Choroid plexus epithelial cell (primary cell): ENCODE measurements at places on chromosomes 3 and 15.

DNA sequence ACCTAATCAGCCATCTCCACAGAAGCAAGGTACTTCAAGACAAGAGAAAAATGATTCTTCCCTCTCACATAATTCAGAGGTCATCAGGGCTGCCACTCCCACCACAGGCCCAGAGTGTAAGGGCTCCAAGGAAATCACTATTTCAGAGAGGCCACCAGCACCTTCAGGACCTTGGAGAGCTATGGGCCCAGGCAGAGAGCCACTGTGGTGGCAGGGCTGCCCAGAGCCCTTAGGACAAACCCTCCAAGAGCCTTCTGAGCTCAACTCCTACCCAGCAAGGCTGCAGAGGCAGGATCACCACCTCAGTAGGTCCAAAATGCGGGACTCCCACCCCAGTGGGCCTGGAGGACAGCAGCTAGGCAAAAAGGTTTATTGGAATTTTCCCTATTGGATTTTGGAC lies 17.9 kb upstream of the FAN1 start:
- DNase-seq = peak; percentile 20

DNA sequence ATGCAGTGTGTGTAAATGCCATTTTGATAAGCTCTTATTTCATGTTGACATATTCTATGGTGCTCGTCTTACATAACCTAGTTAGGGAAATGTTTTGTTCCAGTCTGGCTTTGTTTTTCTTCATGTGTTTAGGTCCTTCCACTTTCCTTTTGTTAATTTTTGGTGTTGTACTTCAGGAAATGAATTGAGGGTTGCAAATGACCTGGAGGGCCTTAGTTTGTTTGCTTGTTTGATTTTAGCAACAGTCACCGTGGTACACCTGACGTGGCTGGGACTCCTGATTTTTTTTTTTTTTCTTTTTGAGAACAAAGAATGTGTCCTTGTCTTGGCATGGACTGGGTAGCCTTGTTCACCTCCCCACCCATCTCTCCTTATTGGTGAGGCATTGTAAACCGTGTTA lies 114.8 kb downstream of the IGF1R start:
- no peak for DNase-seq

DNA sequence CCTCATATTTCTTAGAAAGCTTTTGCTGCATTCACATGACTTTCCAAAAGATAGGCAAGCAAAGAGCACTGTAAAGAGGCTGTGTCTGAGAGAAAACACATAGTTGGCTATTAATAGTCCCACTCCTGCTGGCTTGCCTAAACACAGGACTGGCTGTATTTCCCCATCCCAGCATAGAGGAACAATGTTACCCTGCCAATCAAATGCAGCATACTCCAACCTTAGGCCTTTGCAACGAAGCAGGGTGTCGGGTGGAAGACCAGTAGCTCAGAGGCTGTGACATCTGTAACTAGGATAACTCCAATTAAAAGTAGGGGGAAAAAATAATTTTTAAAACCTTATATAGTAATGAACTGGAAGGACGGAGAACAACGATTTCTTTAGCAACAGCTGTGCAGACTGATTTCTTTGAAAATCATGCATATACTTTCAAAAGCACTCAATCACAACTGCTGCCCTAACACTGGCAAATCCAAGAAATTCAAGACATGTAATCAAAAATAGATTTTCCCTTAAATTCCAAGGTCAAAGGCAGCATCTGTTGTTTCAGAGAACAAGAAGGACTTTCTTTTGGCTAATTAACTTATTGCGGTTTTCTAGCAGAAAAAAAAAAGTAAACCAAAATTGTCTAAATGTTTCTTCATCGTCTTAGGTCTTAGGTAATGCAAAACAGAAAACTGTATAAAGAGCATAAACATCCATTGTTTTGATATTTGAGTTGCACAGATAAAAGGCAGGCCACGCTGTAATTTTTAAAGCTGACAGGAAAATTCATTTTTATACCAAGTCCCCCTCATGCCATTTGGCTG lies 139.3 kb downstream of the TNIK start:
- DNase-seq = peak; percentile 83

- no peak for DNase-seq
These were observed 544.5 kb downstream of the MFSD1 start for GRCh38 chr3:159346271-159346903.

DNA sequence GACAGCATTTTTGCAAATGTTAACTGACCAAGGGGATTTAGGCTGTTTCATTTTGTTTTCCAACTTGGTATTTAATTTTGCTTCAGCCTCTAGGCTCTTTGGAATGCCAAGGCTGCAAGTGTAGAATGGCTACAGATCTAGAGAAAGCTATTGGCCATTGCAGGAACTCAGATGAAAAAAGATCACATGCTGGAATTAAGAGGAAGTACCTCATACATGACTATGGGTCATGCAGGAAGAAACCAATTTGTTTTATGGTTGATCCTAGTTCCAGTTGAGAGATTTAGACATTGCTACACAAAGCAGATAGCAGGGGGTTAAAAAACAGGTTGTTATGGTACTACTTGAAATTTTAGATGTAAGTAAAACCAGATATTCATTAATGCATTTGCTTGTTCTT lies 12.7 kb upstream of the CLDN16 start:
- no peak for DNase-seq
